Mesenchymal stem cell (in vitro differentiated cells and primary cell): ENCODE measurements at places on chromosomes 3 and 15.

DNA sequence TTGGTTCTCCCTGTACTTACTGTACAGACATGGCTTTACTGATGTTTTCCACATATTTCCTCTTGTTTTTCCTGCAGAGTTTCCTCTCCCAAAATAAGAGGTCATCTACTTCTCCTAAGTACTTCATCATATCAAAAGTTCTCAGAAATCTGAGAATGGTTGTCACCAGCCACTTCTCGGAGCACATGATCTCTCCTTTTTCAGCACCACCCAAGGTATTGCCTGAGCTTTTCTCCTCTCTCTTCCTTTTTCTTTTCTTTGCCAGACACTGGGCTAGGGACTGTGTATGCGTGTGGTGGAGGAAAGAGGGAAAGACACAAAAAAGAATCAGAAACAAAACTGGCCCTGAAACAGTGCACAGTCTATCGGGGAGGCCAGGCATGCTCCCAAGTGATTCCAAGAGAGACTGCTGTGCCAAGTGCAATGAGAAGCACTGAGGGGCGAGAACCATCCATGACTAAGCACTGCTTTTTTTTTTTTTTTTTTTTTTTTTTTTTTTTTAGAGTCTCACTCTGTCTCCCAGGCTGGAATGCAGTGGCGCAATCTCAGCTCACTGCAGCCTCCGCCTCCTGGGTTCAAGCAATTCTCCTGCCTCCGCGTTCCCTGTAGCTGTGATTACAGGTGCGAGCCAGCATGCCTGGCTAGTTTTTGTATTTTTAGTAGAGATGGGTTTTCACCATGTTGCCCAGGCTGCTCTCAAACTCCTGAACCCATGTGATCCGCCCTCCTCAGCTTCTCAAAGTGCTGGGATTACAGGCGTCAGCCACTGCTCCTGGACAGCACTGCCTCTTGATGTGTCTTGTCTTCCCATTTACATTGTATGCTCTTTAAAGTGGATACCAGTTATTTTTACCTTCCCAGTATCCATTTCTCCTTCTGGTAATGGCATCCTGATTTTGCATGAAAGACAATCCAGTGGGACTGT lies 194.0 kb upstream of the FEZF2 start:
- H3K36me3 ChIP-seq, result no peaks in the 10 kb centered on the region
- H3K27me3 ChIP-seq, result no peaks in the 10 kb centered on the region
- peaks cover 6% of the 10 kb centered on the region for H3K4me1 ChIP-seq

- no peak overlapping the region for H3K4me3 ChIP-seq
- DNase-seq, result peak; percentile 72
These were observed 9.9 kb downstream of the LOXL1 start for GRCh38 chr15:73936181-73936580.

- H3K4me3 ChIP-seq, result no peak overlapping the region
- DNase-seq, result peak; percentile 73
- peaks cover 1% of the 10 kb centered on the region for H3K4me1 ChIP-seq
- no peaks in the 10 kb centered on the region for H3K27me3 ChIP-seq
These were observed 448.8 kb downstream of the GRM7 start for GRCh38 chr3:7309641-7310102.

GRCh38 chr3:14789221-14789620 lies 29.5 kb upstream of the FGD5 start:
- H3K27ac ChIP-seq, result no peak overlapping the region
- no peak for DNase-seq
- no peaks in the 10 kb centered on the region for H3K36me3 ChIP-seq

- peak; percentile 98 for DNase-seq
- peaks cover 9% of the 10 kb centered on the region for H3K27me3 ChIP-seq
- no peaks in the 10 kb centered on the region for H3K4me1 ChIP-seq
- H3K4me3 ChIP-seq, result no peak overlapping the region
- peak overlapping the region; percentile 68 for H3K27ac ChIP-seq
These were observed 111.7 kb downstream of the LMLN start for GRCh38 chr3:198071602-198072287.

DNA sequence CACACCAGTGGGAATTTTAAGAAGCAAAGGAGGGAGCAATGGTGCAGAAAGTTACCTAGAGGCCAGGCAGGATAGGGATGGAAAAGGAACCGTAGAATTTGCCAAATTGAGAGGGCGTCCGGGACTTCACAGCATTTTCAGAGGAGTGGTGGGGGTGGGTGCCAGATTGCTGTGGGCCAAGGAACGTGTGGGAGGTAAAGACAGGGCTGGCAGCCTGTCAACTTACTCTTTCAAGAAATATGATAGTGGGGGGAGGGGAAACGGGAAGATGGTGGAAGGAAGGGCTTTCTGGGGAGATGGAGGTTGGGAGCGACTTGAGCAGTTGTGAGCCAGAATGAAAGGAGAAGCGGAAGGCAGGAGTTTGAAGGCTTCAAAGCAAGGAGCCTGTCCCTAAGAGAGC lies 1.4 kb upstream of the SLC6A11 start:
- no peaks in the 10 kb centered on the region for H3K36me3 ChIP-seq
- H3K27ac ChIP-seq, result no peak overlapping the region
- DNase-seq, result no peak
- no peak overlapping the region for H3K4me3 ChIP-seq
- peaks cover 66% of the 10 kb centered on the region for H3K27me3 ChIP-seq

DNA sequence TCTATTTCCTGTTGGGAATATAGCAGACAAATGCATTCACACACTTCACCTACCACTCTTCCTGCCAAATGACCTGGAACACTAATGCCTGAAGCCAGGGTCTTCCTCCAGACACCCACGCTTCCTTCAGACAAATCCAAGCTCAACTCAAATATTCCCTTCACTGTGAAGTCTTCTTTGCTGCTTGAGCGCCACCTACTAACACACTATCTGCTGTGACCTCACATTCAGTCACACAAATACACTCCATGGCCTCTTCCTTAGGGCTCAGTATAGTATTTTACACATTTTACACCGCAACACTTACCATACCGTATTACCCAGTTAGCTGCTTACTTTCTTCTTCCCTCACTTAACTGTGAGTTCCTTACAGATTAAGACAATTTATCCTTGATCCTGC lies 149.4 kb downstream of the SHOX2 start:
- H3K4me3 ChIP-seq, result no peak overlapping the region
- H3K36me3 ChIP-seq, result no peaks in the 10 kb centered on the region
- peaks cover 1% of the 10 kb centered on the region for H3K4me1 ChIP-seq
- peaks cover 4% of the 10 kb centered on the region for H3K27me3 ChIP-seq
- DNase-seq, result no peak

DNA sequence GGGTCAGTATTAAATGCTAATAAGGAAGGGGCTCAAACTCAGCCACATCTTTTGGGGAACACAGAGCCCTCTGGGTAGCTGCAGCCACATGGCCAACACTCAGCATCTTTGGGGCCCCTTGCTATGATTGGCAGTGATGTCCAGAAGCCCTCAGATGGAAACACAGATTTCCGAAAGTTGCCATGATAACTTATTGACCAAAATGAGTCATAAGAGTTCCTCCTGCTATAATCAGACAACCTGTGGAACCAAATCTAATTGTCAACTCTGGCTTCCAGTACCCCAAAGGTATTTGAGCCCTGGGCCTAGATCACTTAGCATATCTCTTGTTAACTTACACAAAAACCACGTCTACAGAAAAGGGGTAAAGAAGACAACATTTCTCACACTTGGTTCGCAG lies 392.2 kb downstream of the KCNH8 start:
- no peaks in the 10 kb centered on the region for H3K4me1 ChIP-seq
- DNase-seq, result no peak
- H3K4me3 ChIP-seq, result no peak overlapping the region
- no peaks in the 10 kb centered on the region for H3K27me3 ChIP-seq
